ENCODE measurements at places on chromosomes 12 and 14.
A peak's percentile ranks its signal among the peaks of the same experiment; 100 is the strongest.

DNA sequence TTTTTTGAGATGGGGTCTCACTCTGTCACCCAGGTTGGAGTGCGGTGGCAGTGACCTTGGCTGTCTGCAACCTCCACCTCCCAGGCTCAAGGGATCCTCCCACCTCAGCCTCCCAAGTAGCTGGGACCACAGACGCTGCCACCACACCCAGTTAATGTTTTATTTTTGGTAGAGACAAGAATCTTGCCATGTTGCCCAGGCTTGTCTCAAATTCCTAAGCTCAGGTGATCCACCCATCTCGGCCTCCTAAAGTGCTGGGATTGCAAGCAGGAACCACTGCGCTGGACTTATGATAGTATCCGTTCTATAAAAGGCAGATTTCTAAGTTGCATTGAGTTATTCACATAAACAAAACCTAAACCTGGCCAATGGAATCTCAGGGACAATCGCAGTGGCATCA lies 321.1 kb upstream of the PRICKLE1 start:
- no peak for DNase-seq

DNA sequence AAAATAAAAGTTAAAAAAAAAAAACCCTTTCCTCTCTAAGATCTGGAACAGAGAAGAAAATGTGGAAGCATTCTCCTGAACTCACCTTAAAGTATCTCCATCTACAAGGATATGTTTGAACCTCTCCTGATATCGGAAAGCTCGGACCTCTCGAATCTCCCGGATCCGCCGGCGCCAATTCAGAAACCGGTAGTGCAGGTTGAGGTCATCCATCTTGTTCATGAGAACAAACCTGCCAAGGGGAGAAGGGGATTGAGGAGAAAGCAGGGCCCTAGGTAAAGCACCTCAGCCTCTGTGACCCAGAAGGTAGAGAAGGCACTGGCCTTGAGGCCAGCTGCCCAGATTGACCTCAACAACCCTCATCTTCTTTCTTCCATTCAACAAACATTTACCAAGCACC lies 2.2 kb downstream of the SPRYD3 start:
- DNase-seq, result no peak

GRCh38 chr14:78005325-78005724 lies 164.8 kb upstream of the NRXN3 start:
- DNase-seq, result peak; percentile 27

- no peak for DNase-seq
These were observed 69.5 kb downstream of the TBC1D30 start for GRCh38 chr12:64893961-64894360.

DNA sequence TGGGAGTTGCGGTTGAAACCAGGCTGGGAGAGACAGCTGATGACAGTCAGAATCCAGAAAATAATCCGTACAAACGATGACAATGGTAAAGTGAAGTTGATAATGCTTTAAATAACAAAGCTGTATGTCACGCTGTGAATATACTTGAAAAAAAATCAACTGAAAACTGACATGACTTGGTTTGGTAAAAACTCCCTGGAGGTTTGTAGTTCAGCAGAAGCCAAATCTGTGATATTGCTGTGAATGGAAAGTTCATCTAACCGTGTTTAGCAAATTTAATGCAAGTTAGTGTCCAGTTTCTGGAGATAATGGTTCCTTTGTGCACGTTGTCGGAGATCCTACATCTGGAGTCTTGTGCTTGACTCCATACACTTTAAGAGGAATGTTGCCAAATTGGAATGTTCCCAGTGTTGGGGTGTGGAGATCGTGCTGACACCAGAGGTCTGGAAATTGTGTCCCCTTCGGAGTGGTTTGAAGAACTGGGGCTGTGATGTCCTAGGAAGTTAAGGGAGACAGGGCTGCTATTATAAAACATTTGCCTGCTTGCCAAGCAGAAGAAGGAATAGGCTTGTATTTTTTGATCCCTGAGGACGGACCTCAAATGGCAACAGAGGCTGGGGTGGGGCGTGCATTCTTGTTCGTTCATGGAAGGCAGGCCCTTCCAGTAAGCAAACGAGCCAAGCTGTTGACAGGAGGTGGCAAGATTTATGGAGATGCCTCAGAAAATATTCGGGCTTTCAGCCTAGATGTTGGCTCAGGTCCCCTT lies 30.6 kb downstream of the PPFIBP1 start:
- no peak for DNase-seq

DNA sequence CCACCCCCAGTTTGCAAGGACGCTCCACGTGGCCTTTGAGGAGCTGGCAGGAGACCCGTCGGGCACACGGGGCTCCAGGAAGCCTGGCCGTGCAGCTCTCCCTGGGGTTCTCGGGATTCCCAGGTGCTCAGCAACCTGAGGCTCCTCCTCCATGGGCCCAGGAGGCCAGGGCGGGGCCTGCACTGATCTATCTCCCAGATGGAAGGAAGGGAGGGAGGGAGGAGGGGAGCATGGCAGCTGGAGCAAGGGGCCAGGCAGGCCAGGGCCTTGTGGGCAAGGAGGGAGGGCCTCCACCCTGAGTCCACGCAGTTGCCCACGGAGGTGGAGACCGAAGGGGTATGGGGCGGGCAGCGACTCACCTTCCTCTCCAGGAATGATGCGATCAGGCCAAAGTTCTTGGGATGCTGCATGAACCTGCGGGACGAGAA lies 127.3 kb downstream of the RFLNA start:
- DNase-seq, result no peak

DNA sequence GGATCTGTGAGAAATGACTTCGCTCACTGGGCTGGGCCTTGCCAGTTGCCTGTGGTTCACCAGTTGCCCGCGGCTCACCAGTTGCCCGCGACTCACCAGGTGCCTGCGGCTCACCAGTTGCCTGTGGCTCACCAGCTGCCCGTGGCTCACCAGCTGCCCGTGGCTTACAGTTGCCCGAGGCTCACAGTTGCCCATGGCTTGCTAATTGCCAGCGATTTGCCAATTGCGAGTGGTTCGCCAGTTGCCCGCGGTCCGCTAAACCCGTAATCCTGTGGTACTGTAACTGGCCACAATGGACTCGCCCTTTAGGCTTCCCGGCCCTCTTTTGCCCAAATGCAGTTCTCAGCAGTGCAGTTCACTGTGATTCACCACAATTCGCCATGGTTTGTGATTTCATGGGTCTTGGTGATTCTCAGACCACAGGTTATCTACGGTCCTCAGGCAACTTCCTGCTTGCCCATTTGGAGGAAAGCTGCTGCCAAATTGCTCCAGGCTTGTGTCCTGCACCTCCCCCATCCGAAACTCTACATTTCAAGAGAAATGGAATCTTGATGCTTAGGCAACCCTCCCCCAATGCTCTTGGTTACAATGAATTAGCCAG lies 15.0 kb upstream of the MEG3 start:
- DNase-seq, result no peak

- DNase-seq, result no peak
These were observed 35.3 kb downstream of the MIPOL1 start for GRCh38 chr14:37232907-37233481.

GRCh38 chr12:99644629-99645028 lies 2.9 kb upstream of the GARIN6 start:
- no peak for DNase-seq

DNA sequence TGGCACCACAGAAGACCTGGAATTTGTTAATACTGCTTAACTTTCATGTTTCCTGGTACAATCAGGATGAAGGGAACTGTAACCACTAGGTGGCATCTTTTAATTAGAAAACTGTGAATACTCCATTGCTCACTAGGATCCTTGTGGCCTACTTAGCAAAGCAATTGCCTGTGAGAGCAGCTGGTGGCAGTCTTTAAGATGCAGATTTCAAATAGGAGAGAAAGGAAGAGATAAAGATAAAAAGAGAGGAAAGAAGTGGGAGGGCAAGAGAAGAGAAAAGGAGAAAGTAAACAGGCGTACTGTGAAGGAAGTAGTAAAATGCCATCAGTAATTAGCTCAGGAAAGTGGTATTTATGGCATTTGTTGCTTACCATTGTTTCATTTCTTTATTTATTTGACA lies 114.5 kb downstream of the RAD51B start:
- DNase-seq, result no peak

GRCh38 chr14:69953266-69953915 lies 74.2 kb downstream of the SMOC1 start:
- no peak for DNase-seq

- DNase-seq, result no peak
These were observed 61.5 kb downstream of the LGMN start for GRCh38 chr14:92686900-92687427.

DNA sequence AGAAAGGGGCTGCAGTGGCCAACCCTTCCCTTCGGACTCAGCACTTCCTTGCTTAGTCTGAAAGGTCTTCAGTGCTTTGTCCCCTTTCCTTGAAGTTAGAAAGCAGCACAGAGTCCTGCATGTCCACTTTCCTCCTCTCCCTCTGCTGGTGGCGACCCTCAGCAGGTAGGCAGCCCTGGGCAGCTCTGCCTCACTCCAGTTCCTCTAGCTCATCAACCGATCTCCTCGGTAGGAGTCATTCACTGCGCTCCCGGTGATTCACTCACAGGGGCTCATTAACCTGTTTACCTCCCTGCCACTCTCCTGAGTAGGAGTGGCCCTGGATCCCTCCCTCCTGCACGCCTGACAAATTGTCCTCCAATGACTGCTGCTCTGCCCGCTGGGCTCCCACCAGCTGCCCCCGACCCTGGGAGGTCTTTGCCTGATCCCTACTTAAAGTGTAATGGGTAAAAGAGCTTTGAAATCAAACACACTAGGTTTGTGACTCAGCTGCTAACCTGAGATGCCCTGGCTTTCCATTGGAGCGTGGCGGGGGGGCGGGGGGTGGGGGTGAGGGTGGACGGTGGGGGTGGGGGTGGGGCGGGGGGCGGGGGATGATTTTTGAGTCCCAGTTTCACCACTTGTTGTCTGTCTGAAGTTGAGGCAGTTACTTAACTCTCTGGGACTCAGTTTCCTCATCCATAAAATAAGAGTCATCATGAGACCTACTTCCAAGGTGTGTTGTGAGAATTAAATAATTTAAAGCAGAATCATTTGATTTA lies 4.2 kb downstream of the SCNN1A start:
- no peak for DNase-seq

GRCh38 chr14:33493266-33493665 lies 457.6 kb downstream of the EGLN3 start:
- no peak for DNase-seq

DNA sequence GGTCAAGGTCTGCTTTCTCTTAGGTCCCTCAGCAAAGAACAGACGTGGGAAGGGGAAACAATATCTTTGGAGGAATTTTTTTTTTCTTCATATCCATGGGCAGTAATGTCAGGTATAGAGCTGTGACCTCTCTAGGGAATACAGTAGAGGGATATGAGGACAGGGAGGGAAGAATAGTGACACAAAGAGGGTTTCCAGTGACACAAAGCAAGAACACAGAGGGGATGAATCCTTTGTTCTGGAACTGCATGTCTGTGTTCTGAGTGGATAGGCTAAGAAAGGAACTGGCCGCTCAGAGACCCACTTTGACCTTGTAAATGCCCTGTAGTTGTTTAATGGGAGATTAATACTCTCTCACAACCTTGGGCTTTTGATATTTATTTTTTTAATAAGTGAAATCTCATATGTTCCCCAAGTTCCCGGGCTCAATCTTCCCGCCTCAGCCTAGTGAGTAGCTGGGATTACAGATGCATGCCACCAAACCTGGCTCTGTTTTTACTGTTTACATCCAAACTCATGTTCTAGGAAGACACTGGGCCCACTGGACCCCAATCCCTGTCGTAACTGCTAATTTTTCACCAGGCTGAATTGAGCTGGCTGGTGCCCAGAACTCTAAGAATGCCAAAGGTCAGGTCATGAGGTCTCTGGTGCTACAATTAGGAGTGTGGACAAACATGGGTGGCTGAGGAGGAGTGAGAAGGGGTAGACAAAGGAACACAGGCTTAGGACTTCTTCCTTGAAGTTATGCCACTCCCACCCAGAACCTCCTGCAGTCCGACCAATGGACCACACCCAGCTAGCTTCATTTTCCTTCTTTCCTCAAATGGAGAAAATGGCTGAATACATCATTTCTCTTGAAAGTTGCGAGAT lies 9.1 kb upstream of the PLEKHH1 start:
- DNase-seq, result no peak

- no peak for DNase-seq
These were observed 163.3 kb downstream of the PAWR start for GRCh38 chr12:79527473-79527872.

GRCh38 chr12:89087876-89088275 lies 264.4 kb downstream of the DUSP6 start:
- DNase-seq, result no peak

GRCh38 chr12:64088431-64089349 lies 133.4 kb downstream of the KICS2 start:
- no peak for DNase-seq

DNA sequence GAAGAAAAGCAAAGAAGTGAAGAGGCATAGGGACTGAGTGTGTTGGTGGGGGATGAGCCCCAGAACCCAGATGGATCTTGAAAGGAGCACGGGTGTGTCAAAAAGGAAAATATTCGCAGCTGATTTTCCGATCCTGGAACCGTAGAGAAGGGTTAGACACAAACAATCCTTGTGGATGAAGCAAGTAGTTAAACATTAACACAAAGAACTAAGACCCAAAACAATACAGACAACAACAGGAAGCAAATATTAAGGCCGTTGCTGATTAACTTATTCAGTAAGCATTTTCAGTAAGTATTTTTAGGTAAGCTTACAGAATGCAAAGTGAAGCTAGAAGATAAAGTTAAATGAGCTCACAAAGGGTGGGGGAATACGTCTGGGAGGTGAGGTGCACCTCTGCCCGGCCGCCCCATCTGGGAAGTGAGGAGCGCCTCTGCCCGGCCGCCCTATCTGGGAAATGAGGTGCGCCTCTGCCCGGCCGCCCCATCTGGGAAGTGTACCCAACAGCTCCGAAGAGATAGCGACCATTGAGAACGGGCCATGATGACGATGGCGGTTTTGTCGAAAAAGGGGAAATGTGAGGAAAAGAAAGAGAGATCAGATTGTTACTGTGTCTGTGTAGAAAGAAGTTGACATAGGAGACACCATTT lies 62.8 kb upstream of the PRB2 start:
- DNase-seq, result no peak
